ENCODE measurements at places on chromosomes 2 and 18. TPM values are rescaled to one million over a fixed set of nuclear protein-coding genes. Genes with fewer than 3 reads are reported as not detected.

DNA sequence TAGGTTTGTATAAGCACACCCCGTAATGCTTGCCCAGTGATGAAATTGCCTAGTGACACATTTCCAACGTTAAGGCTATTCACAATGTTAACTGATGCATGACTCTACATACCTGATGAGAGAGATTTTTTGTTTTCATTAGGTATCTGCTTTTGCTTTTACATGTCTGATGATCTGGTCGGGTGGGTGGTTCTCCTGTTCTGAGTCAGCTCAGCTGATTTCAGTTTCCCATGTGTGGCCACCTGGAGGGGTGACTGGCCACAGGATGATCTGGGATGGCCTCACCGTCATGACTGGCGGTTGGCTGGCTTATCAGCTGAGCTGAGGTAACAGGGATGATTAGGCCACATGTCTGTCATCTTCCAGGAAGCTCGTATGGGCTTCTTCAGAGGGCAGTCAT, 33.8 kb upstream of the ACYP2 start:
- no peak overlapping the region for H3K27ac ChIP-seq
- H3K36me3 ChIP-seq = no peaks in the 10 kb centered on the region
- no peaks in the 10 kb centered on the region for H3K27me3 ChIP-seq
- DNase-seq = peak; percentile 59
- H3K4me3 ChIP-seq = no peak overlapping the region

- no peaks in the 10 kb centered on the region for H3K27me3 ChIP-seq
- peak; percentile 15 for DNase-seq
- H3K4me3 ChIP-seq = peak overlapping the region; percentile 75
- H3K36me3 ChIP-seq = no peaks in the 10 kb centered on the region
- peaks cover 12% of the 10 kb centered on the region for H3K4me1 ChIP-seq
Observed at GRCh38 chr2:47907039-47907781, 912 bp upstream of the FBXO11 start.

DNA sequence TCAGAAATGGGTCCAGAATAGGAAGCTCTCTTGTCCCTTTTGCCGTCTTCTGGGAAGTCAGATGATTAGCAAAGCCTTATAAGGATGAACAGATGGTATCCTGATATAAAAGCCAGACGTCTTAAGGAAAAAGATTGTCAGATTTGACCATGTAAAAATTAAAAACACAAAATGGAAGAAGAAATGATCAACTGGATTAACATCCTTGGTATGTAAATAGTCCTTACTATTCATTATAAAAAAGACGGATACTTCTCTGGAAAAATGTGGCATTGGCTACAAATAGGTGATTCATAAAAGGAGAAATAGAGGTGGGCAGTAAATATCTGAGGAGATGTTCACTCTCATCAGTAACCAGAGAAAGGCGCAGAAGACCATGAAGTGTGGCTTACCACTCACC, 33.7 kb upstream of the SCLY start:
- H3K27me3 ChIP-seq = no peaks in the 10 kb centered on the region
- no peak for DNase-seq
- no peak overlapping the region for H3K27ac ChIP-seq
- no peak overlapping the region for H3K4me3 ChIP-seq
- peaks cover 11% of the 10 kb centered on the region for H3K36me3 ChIP-seq
- H3K4me1 ChIP-seq = no peaks in the 10 kb centered on the region

DNA sequence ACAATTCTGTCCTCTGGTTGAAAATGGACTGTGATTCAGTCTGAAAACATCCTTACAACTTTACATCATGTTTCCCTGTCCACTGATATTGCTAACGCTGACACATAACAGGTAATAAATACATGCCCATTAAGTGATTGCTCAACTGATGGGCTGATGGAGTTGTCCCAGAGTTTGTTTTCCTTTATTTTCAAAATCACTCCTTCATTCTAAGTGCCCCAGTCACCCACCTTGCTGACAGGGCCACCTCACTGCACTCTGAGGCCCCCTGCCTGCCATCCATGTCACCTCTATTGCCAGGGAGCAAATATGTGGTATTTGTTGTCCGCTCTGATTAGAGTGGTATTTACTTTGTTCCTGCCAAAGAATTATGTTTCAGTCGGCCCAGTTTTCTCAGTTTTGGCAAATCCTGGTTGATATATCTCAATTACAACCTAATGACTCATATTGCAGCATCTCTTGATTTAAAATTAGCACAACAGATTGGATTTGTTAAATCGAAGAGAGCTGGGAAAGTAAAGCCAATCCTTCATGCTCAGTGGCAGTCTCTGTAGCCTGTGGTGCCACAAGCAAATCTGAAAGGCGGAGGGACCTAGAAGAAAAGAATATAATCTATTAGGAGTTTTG, 105.1 kb downstream of the RDH14 start:
- no peak overlapping the region for H3K4me3 ChIP-seq
- DNase-seq = peak; percentile 59
- no peak overlapping the region for H3K27ac ChIP-seq
- peaks cover 24% of the 10 kb centered on the region for H3K4me1 ChIP-seq
- no peaks in the 10 kb centered on the region for H3K27me3 ChIP-seq
- H3K36me3 ChIP-seq = no peaks in the 10 kb centered on the region

DNA sequence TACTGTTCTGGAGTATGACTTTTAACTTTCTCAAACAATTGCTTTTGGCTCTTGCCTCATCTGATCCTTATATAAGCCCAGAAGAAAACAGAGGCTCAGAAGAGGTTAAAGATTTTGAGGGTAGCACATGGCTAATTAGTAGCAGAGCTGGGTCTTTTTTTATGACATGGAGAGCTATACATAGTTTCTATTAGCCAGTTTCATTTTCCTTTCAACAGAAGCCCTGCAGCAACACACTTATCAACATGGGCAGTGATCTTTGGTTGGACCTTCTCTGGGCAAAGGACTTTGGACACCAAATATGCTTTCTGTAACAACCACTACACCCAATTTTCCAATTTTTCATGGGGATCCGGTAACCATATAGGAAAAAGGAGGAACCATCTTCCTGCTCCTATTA, 64.9 kb downstream of the NCKAP5 start:
- no peak for DNase-seq
- H3K27me3 ChIP-seq = no peaks in the 10 kb centered on the region
- H3K27ac ChIP-seq = no peak overlapping the region
- H3K4me3 ChIP-seq = no peak overlapping the region
- H3K36me3 ChIP-seq = no peaks in the 10 kb centered on the region
- peaks cover 57% of the 10 kb centered on the region for H3K4me1 ChIP-seq

Gene TRIP12
- total RNA-seq = 113 TPM

Gene GPBAR1
- total RNA-seq = not detected

Gene MTERF4
- total RNA-seq = 15.4 TPM

Gene CHRNG
- total RNA-seq = not detected

Gene MPP4
- 0.52 TPM for total RNA-seq

Gene ERICH2
- 1.4 TPM for total RNA-seq

Gene GKN2
- total RNA-seq = not detected

Gene NTSR2
- total RNA-seq = not detected

Gene G6PC2
- not detected for total RNA-seq

Measured in PC-3 (cell line).